ENCODE measurements at places on chromosomes 16 and 17.

- DNase-seq = no peak
Measured at GRCh38 chr17:8482546-8482945, 46.9 kb downstream of the NDEL1 start.

DNA sequence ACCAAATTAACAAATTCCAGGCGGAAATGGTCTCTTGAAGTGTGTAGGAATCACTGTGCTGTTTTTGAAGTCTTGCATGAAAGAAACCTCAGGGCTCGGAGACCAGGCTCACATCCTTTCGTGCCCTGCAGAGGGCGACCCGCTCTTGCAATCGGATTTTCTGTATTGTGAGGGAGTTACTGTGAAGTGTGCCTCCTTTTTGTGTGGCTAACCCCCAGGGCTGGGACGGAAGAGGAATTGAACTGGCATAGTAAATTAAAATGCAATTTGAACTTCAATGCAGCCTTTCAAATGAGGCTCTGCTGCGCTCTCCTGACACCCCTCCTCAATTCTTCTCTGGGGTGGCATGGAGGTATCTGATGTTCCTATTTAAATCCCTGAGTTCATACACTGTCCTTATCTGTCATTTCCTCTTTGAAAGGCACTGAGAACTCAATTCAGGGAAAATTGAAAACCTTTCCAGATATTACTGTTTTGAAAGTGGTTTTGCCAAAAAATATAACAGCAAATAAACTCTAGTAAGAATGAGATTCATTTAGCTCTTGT lies 51.5 kb upstream of the MGAT5B start:
- DNase-seq = no peak

GRCh38 chr16:84842516-84843148 lies 22.8 kb downstream of the CRISPLD2 start:
- DNase-seq = no peak

GRCh38 chr17:47995241-47995935 lies 24.5 kb downstream of the CDK5RAP3 start:
- no peak for DNase-seq

DNA sequence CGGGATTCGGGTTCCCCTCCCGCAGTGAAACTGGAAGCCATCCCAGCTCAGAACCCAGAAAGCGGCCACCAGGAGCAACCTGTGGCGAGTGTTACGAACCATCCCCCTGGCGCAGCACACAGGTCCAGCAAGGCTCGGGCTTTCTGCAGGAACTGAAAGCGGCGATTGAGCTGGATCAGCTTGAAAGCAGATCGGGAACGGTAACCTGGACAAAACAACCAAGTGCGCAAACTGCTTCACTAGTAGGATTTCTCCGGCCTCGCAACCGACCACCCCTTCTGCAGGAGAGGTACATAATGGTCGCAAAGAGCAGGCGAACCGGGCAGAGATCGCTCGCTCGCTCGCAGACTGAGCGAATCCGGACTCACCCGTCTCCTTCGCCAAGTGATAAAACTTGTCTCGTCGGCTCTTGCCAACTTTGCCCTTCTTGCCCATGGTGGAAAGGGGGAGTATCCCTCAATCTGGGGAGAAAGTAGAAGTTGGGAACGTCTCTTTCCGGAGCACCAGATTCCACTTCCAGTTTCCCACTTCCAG lies 696 bp upstream of the PSMC5 start:
- DNase-seq = no peak

DNA sequence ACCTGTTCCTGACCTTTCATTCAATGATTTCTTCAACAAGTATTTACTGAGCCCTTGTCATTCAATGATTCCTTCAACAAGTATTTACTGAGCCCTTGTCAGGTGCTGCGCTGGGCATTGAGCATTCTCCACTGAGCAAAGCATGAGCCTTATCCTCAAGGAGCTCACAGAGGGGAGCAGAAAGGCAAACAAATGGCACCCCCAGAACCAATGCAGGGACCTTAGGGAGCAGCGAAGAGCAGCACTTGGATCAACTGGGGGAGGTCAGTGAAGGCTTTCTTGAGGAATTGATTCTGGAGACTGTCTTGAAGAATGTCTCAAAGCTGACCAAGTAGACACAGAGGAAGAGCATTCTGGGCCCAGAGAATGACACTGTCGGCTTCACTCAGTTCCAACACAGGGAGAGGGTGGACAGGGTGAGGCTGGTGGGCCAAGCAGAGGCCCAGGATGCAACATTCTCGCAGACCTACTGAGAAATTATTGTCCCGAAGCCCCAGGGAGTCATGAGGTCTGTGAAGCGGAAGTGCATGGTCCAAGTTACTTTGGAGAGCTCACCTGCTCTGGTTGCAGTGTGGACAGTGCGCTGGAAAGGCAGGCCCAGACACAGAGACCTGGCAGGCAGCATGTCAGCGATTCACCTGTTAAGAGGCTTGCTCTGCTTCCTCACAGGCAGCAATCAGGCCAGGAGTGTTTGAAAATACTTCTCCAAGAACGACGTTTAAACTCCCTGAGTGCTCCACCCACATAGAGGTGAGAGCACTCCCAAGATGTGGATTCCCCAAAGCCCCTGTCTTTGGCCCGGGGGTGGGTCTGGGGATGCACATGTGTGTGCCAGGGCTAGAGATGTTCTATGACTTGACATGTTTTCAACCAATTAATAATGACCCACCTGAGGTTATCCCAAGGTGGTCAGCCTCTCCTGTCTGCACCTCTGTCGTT lies 3.2 kb upstream of the MPO start:
- DNase-seq = no peak
